ENCODE measurements at places on chromosomes 11 and 22.

- DNase-seq: no peak
Measured at GRCh38 chr11:45022294-45023064, 71.8 kb upstream of the TP53I11 start.

GRCh38 chr11:112132737-112133136 lies 31.2 kb downstream of the IL18 start:
- DNase-seq: no peak

DNA sequence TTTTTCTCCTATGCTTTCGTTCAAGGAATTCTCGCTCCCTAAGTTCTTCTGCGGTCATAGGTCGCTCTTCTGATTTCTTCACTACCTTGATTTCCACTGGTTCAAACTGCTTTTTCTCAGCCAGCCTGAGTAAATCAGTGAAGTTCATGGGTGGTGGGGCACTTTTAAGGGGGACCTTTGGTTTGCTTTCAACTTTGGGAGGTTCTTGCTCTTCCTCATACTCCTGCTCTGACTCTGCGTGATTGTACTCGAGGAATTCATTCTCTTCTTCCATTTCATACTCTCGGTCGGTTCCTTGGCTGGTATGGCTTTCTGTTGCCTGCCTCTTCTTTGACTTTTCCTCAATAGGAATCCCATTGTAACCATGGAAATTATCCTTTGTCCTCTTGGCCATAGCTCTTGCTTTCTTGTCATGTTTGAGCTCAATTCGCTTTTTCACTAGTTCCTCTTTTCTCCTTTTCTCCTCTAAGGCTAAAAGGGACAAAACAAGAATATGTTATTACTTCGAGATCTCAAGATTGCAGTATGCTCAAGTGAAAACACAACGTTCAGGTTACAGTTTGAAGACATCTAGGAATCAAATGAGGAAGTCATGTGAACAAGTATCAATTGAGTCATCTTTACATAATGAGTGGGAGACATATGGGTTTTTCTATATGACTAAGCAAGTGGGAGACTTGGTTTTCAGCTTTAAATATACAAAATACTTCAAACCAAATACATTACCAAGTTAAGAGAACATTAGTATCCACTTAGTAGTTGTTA lies 16.2 kb downstream of the MISFA start:
- no peak for DNase-seq

- DNase-seq: no peak
Measured at GRCh38 chr22:36887162-36887561, 26.3 kb upstream of the CSF2RB start.

GRCh38 chr11:128806506-128807261 lies 60.4 kb downstream of the KCNJ1 start:
- no peak for DNase-seq

DNA sequence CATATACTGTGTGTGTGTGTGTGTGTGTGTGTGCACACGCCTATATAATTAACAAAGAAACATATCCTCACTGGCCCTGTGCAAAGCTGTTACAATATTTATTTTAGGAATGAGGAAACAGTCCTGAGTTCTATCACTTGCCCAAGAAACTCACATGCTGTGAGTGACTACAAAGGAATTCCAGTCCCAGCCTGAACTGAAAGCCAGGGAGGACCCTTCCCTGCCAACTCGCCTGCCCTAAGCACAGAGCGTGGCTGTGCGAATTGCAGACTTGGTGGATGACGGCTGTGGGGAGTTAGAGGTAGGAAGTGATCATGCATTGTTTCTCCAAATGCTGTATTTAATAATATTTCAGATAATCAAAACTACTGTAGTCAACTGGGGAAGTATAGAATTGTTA lies 26.4 kb upstream of the CD5 start:
- DNase-seq: no peak

DNA sequence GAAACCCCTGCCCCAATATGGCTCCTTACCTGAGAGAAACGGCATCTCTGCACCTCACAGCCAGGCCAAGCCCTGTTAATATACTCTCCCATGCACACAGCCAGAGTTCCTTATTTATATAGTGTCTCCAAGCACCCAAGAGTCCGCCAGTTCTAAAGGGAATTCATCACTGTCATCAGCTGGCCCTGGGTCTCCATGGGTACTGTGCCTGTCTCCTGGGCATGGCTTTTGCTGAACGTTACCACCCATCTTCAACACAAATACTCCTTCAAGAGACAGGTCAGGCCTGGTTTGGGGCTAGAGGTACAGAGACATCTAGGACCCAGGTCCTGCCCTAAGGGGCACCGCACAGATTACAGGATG lies 1.6 kb upstream of the ATG16L2 start:
- DNase-seq: no peak

- DNase-seq: no peak
Measured at GRCh38 chr22:33579448-33580093, 340.7 kb downstream of the LARGE1 start.

DNA sequence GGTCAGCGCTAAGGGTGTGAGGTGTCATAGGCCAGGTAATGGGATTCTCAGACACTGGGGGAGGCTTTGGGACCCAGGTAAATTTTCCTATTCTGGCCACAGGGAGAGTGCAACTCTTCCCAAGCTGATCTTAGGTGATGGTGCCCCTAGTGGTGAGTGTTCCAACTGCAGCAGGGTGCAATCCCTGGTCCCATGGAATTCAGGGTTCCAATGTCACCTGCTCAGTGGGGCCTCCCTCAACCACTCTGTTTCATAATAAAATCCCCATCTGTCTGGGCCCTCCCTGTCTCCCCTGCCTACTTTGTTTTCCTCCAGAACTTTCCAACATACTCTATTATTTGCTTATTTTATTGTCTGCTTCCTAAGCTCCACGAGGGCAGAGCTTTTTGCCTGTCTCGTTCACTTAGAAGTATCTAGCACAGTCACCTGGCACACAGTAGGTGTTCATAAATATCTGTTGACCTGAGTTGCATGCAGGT lies 2.9 kb upstream of the SGSM1 start:
- peak; percentile 20 for DNase-seq

DNA sequence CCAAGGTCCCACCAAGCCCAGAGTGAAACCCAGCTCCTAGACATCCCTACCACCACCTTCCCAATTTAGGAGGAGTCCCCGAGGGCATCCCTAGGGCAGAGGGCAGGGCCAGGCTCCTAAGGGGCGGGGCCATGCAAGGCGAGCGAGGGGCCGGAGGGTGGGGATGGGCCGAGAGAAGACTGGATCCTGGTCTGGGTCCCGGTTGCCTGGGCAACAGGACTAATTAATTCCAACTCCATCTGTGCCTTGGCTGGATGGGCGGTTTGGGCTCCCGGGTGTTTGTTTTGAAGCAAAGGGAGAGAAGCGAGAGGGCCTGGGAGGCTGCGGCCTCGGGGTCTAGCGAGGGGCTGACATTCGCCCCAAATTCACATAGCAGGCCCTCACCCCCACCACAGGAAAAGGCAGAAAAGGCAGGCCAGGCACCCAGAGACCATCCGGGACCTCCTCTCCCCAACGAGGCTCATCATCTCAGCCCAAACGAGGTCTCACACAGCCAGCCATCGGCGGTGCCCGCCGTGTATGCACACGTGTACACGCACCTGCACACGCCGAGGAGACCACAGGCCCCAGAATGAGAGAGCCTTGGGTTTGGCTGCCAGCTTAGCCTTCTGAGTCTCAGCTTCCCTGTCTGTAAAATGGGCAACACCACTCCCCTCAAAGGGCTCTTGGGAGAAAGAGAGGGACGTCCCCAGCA lies 23.9 kb downstream of the ELFN2 start:
- no peak for DNase-seq

DNA sequence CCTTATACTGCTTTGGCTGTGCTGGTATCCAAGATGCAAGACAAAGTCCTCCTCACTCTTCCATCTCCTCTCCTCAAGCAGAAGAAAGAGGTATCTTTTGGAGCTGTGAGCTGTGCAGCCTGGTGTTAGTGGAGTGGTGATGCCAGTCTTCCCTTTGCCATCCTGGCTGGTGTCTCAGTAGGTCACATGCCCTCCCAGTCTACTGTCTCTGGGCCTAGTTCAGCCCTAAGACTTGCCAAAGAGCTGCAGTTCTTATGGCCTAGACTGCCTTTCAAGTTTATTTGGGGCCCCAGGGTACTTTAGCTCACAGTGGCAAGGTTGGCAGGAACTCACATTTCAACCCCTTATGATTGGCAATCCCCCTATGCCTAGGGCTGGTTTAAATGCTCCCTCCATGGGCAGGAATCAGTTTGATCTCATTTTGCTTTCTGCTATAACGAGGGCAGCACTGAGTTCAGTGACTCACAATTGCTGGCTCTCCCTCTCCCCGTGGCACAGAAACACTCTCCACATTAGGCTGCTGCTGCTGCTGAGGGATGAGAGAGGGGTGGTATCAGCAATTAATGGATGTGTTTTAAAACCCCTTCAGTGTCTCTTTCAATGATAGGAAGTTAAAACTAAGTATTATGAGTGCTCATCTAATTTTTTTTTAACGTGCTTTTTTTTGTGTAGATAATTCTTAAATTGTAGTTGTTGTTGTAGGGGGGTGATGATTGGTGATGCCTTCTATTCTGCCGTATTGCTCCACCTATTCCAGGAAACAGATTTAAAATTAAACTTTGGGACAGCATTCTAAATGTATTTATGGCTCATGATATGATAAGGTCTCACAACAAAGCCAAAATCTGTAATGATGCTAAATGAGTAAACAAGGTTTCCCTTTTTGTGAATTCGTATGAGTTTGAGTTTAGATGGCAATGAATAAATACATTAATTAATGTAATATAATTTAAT lies 1295.0 kb downstream of the JRKL start:
- DNase-seq: no peak

GRCh38 chr11:57143459-57143858 lies 38.3 kb upstream of the LRRC55 start:
- DNase-seq: no peak

DNA sequence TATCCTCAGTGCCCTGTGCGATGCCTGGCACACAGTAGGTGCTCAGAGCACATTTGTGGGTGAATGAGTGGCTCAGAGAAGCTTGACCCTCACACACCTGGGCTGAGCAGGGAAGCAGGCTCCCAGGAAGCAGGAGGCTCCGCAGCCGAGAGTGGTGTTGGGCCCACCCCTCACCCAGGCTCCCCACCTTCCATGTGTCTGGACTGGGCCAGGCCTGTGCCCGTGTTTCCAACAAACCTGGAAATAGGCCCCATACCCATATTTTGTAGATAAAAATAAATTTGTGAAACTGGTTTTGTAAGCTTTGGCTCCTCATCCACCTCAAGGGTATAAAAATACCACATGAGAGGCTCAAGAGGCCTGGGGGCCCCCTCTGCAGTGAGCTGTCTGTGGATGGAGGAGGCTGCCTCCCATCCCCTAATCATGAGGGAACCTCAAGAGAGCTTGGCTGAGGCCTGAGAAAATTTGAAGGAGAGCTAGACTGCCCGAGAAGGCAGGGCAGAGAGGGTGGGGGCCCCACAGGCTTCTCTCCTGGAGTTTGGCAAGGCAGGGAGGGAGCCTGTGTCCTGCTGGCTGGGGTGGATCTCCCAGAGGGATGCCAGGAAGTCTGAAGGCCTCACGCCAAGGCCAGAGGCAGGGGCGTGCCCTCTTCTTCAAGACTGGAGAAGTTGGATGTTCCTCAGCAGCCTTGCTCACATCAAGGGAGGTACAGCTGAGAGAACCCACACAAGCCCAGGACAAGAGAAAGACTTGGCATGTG lies 147.0 kb upstream of the NECTIN1 start:
- no peak for DNase-seq

DNA sequence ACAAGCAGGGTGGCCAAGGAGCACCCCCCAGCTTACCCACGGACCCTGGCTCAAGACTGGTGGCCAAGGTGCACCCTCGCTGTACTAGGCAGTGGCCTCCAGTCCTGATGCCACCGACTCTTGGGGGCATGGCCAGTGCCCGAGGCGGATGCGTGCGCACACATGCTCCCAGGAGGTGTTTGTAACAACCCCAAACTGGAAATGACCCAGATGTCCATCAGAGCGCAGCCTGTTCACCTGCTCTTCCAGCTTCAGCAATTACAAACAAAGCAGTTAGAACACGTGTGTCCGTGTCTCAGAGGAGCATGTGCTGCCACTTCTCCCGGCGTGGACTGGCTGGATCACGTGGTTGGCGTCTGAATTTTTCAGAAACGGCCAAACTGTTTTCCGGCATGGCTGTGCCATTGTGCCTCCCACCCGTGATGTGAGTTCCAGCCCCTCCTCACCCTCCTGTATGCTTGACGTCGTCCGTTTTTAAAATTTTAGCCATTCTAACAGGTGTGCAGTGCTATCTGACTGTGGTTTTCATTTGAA lies 7.1 kb upstream of the MUC6 start:
- no peak for DNase-seq

- DNase-seq: no peak
Measured at GRCh38 chr22:45094081-45094720, 69.5 kb upstream of the NUP50 start.

GRCh38 chr11:102760344-102761035 lies 19.9 kb downstream of the MMP10 start:
- DNase-seq: no peak

DNA sequence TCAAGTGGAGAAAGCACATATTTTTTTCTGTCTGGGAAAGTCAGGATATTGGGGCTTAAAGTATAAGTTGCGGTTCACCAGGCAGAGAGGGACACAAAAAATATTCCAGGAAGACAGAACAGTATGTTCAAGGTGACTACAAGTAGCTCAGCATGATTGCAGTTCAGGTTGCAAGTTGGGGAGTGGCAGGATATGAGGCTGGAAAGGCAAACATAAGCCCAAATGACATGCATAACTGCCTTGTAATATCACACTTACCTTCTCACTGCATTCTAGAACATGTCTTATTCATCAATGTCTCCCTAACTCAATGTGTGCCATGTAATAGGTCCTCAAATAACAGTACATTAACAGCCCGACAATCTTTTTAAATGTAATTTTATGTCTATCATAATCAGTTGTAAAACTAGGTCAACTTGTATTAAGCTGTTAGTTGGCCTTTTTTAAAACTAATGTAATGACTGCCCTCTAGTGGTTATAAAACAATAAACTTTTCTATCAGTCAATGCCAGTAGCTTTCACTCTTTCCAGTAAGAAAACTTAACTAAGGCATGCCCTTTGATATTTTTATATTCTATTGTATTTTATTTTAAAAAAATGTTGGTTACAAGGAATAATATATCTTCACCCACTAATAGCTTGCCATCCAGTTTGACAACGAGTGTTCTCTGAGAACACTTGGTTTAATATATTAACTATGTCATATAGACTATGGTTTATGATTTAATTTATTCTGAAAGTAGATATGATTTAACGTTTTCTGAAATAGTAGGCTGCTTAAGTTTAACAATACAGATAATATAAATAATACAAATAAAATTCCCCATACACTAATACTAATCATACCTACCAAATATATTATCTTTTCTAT lies 39.4 kb upstream of the CFAP300 start:
- no peak for DNase-seq

GRCh38 chr11:69726481-69726880 lies 22.7 kb upstream of the FGF19 start:
- DNase-seq: no peak

GRCh38 chr22:30821863-30822215 lies 127.2 kb downstream of the OSBP2 start:
- no peak for DNase-seq

DNA sequence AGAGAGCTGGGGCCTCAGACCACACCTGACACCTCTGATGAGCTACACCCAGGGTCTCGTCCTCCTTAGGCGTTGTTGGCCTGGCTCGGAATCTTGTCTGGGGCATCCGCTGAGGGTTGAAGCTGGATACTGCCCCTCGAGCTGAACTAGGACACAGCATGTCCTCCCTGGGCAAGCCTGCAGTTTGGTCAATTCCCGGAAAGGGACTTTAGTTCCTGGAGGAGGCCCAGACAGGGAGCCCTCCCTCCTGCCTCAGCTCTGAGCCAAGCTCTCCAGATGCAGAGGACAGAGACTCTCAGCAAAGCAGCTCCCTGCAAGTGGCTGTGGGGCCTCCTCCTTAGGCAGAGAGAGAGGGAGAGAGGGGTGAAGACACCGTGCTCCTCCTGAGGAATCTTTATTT lies 4.9 kb downstream of the APOL3 start:
- no peak for DNase-seq

- no peak for DNase-seq
Measured at GRCh38 chr11:95542868-95543551, 246.6 kb downstream of the FAM76B start.
